GM12878 (cell line): ENCODE measurements at places on chromosomes 5 and 9. TPM values are rescaled to one million over a fixed set of nuclear protein-coding genes. Genes with fewer than 3 reads are reported as not detected.

The LOX gene
- 0.37 and 0.69 TPM in 2 replicates for total RNA-seq

The SEMA6A gene
- 1.9 and 2.1 TPM in 2 replicates for total RNA-seq

The PCDHB4 gene
- total RNA-seq: not detected in 2 replicates

The LCN9 gene
- not detected in 2 replicates for total RNA-seq

The TAS2R1 gene
- not detected in 2 replicates for total RNA-seq
